ENCODE measurements at places on chromosomes 3 and 15.
A peak's percentile ranks its signal among the peaks of the same experiment; 100 is the strongest.

GRCh38 chr3:155065537-155065936 is 14.6 kb upstream of the MME start:
- DNase-seq, result no peak

- DNase-seq, result no peak
Measured at GRCh38 chr15:37375519-37375918, 275.2 kb upstream of the MEIS2 start.

DNA sequence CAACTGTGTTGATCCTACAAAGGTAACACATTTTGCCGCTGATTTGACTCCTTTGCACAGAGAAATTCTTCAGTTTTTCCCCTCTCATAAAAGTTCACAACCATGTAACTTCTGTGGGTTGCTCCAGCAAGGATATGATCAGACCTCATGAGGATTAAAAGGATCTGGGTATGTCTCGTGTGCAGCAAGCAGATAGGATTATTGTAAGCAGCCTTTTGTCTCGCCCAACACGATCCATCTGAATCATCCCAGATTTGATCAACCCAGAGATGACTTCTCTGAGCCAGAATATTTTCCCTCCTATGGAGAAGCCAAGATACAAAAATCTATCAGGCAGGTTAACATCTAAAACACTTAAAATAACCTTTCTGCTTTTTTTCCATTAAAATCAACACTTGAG is 12.8 kb upstream of the BNIP2 start:
- DNase-seq, result no peak

DNA sequence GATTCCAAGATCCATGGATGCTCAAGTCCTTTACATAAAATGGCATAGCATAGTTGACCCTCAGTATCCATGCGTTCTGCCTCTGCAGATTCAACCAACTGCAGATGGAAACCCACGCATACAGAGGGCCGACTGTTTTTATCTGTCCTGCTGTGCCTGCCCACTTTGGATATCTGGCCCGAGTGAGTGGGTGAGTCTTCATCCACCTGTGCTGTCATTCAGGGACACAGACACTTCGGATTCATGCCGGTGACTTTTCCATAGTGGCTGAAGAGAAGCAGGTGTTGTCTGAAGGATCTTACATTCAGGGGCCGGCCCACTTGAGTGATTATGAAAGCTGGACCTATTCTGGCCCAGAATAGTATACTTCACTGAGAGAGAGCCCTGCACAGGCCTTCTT is 85.1 kb downstream of the RYR3 start:
- no peak for DNase-seq

- no peak for DNase-seq
Measured at GRCh38 chr3:30894521-30895251, at the start of gene GADL1. TSS of gene GADL1 (minus strand) at chr3:30894661. CDS start at chr3:30894614, 47 bp downstream.

DNA sequence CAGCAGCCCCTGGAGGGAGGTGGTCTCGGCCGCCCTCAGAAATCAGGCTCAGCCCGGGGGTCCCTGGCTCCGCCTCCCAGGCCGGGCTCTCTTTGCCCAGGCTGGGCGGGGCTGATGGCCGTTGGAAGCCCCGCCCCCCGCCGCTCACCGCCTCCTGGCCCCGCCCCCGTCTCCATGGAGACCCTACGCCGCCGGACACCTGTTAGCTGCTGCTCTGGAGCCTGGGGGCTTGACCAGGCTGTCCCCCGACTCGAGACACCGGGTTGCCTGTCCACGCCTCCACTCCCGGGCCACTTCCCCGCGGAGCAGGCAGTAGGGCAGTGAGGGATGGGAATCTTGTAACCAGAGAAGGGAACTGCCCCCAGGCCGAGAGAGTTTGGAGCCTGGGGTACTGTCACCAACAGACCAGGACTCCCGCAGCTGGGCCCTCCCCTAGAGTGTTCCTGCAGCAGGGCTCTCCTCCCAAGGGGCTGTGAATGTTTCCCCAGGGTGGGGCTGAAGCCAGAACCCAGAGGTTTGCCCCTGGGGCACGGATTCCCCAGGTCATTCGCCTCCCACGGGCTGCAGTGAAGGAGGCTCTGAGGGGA is 27.8 kb upstream of the RPL32 start:
- DNase-seq, result peak; percentile 75

DNA sequence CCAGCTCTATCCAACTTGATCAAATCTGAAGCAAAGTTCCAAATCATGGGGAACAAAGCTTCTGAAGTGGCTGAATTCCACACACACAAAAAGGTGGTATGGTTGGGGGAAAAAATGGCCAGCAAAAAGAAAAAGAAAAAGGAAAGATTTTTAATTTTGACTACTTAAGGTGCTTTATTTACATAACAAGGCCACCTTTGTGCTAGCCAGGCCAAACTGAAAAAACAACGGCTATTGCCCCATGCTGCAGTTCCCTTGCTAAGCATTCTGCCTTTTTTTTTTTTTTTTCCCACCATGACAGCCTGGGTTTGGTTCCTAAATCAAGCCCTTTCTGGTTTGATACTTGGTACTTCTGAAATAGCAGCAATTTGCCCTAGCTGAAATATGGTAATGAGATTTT is 66.5 kb upstream of the DAZL start:
- DNase-seq, result no peak

DNA sequence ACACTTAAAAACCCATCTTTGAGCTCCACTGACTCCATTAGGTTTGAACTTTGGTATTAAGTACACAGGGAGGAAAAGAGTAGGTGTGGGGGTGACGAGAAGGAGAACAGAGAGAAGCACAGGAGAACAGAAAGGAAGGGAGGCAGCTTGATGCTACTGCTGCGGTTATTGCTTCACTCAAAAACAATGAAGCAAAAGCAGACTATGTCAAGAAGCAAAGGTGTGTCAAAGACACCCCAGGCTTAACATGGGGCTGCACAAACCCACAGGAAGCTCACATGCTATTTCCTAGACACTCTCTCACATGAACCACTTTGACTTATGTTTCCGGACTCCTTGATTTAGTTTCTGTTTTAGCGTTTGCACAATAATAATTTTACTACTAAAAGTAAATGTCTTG is 961.0 kb upstream of the CFAP20DC start:
- peak; percentile 81 for DNase-seq

DNA sequence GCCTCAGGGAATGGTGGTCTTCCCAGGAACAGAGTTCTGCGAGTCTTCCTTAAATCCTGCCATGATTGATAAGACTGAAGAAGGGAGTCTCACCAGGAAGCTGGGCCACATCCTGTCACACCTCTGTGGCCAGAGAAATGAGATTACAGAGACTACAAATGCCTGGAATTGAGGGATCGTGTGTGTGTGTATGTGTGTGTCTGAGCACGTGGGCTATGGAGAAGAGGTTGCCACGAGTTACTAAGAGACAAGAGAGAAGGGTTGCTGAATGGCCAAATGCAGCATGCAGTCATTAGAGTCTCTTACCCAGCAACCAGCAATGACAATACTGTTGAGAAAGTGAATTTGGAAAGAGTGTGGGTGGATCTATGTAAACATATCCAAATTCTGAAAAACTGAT is 443.1 kb downstream of the MFSD1 start:
- no peak for DNase-seq

DNA sequence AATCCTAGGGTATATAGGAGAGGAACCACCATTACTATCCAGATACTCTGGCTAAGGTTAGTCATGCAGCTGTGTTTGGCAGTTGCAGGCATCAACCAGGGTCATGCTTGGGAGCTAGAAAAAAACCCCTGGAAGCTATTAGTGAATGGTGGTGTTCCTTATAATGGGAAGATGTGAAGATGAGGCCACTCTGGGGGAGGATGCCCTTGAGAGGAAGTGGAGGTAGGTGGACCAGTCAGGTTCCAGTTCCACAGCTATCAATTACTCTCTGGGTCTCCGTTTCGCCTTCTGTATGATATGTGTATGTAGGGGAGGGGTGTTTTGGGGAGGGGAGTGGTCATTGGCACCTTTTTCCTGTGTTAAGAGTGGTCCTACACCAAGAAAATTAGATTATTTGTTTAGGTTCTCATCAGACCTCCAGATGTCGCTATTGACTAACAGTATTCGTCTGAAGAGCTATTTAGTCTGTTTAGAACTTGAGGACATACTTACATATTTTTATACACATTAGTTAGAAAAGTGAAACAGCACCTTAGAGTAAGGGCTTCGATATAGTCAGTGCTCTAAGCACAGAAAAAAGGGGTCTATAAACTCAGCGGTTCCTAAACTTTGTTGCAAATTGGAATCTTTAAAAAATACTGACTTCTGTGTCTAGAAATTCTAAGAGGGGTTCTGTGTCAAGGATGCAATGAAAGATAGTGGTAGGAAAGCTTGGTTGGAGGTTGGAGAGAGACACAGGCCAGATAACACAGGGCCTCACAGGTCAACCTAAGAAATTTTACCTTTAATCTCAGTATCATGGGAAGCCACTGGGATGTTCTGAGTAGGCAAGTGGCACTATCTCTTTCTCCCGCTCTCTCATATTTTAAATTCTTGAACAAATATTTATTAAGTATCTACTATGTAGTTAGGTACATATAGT is 9.1 kb upstream of the HPS3 start:
- DNase-seq, result no peak

GRCh38 chr3:173685456-173685855 is 287.9 kb downstream of the NLGN1 start:
- DNase-seq, result no peak

DNA sequence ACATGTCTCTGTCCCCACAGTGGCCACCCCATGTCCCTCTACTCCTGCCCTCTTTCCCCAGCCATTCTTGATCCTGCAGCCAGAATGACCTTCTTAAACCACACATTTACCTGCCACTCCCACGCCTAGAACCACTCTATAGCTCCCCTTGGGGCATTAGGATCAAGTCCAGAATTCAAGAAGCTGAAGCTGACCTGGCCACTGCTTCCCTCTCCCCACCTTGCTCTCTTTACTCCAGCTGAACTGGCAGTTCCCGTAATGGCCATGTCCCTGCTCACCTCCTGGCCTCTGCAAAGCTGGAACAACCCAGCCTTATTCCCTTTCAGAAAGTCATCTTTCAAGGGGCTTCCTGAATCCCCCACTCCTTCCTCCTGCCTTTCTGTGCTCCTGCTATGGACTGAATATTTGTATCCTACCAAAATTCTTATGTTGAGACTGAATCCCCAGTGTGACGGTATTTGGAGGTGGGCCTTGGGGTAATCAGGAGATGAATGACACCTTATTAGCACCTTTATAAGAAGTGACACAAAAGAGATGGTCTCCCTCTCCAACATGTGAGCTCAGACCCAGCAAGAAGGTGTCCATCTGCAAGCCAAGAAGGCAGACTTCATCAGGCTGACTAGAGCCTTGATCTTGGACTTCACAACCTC is 3.8 kb downstream of the CSRNP1 start:
- no peak for DNase-seq

GRCh38 chr3:119924111-119925094 is 142.5 kb downstream of the NR1I2 start:
- no peak for DNase-seq

GRCh38 chr3:52218454-52218853 is 7.0 kb downstream of the TLR9 start:
- peak; percentile 71 for DNase-seq

GRCh38 chr3:50464569-50464968 is 38.9 kb downstream of the CACNA2D2 start:
- no peak for DNase-seq

DNA sequence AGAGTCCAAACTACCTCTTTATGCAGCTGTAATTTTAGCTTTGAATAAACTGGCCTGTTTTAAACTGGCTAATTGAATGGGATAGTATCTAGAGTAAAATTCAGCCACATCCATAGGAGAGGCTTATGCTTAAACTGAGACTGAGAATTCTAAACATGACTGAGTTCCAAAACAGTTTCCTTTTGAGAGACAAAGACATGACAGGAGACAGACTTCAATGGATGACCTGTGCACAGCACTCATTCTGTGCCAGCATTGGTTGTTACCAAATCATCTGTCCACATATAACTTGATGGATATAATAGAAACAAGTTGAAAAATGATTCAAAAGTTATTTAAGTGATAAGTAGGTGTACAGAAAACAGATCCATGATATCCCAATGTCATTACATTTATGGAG is 20.9 kb downstream of the IL12A start:
- no peak for DNase-seq

DNA sequence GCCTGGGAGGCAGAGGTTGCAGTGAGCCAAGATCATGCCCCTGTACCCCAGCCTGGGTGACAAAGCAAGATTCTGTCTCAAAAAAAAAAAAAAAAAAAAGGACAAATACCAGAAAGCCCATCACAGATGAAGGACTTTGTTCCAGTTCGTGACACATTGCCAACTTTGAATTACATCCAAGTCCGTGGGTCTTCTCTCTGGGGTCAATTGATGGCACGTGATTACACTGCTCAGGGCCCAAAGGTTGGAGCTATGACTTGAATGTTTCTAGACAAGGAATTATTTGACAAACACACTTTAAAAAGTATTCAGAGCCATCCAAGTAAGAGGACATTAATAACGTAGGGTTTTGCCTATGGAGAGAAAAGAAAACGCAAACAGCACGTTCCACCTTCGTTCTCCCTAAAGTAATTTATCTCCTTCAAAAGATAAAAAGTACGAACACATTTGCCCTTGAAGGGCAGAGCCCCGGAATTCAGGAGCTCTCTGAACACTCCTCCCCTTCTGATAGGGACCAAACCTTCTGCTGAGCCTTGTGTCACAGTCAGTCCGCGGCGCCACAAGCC is 31.3 kb upstream of the ST3GAL6 start:
- DNase-seq, result no peak

- DNase-seq, result peak; percentile 58
Measured at GRCh38 chr3:53817809-53818208, 28.4 kb downstream of the CHDH start.

DNA sequence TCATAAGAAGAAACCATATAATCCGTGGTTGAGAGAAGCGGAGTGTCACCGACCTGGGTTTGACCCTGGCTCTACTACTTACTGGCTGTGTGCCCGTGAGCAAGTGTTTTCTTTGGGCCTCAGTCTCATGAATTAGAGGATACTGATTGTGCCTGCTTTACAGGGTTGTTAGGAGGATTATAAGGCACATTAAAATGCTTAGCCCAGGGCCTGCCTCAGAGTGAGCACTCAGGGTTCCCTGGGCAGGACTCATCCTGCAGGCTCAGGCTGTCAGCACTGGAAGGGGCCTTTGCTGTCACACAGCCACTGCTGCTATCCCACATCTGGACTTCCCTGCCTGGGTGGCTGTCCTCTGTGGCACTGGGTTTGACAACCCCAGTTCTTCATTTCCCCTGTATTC is 4.7 kb downstream of the PLA2G4F start:
- no peak for DNase-seq

- no peak for DNase-seq
Measured at GRCh38 chr3:186138272-186138981, 29.5 kb upstream of the ETV5 start.

DNA sequence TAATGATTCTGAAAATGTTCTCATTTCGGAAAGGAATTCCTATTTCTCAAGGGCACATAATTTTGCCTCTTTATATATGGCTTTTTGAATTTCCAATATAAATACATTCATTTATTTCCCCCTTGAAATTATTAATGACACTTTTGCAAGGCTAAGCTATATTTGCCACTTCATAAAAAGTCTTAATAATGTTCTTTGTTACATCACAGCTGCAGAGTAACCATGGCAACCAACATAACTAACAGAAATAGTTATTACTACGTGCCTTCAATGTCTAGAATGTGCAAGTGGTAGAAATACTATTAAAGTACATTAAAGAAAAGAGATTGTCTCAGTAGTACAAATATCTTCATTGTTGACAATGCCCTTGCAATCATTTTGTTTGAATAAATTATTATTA is 471.8 kb downstream of the C3orf38 start:
- DNase-seq, result no peak

- no peak for DNase-seq
Measured at GRCh38 chr3:41464401-41464800, 265.1 kb downstream of the CTNNB1 start.
